Activated CD8-positive, alpha-beta memory T cell treated with anti-CD3 and anti-CD28 coated beads, Interleukin-2, amount 50 U/mL, for 48 hours (primary cell): ENCODE measurements at places on chromosomes 6 and 20.

- DNase-seq: peak; percentile 42
Observed at GRCh38 chr20:17620371-17621228, 50.7 kb downstream of the DSTN start.

DNA sequence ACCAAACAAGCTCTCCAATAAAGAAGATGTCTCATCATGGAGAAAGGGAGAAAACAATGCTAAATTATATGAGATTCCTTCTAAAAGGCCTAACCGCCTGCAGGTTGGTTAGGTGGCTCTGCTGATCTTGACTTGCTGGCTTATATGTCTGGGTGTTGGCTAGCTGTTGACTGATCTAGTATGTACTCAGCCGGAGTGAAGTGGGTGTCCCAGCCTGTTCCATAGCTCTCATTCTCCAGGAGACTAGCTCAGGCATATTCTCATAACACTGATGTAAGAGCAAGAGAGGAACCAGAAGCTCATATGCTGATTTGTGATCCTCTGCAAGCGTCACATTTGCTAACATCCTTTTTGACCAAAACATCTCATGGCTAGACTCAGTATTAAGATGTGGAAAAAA lies 473.0 kb downstream of the BMP2 start:
- DNase-seq: no peak

GRCh38 chr6:140533526-140533925 lies 1159.1 kb upstream of the CITED2 start:
- DNase-seq: no peak

- no peak for DNase-seq
Observed at GRCh38 chr6:48611332-48611731, 500.3 kb upstream of the PTCHD4 start.

DNA sequence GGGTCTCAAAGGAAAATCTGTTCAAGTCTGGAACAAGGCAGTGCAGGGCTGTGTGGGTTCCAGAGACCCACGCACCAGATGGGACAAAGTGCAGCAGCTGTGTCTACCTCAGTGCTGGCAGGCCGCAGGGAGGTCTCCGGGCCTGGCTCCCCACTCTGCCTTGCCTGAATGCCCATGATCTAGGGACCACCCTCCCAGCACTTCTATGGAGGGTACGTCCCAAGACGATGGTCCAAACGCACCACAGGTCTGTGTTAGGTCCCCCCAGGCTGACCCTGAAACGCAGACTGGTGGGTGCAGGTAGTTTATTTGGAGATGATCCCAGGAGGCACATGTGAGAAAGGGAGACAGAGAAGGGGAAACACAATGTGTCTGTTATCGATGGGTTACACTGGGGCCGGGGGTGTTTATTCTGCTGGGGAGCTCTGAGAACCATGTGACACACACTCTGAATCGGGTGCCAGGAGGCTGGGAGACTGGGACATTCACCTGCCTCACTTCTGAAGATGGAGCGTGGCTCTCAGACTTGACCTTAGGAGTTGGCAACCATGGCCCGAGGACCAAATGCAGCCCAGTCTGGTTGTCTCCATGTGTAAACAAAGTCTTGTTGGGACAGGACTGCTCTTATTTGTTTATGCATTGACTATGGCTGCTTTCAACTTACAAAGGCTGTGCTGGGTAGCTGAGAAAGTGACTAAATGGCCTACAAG lies 21.7 kb downstream of the CST9L start:
- no peak for DNase-seq

GRCh38 chr6:168834801-168835200 lies 393.8 kb downstream of the SMOC2 start:
- no peak for DNase-seq

- DNase-seq: no peak
Observed at GRCh38 chr6:135295085-135295484, 114.0 kb downstream of the MYB start.

GRCh38 chr20:23587631-23588030 lies 18.1 kb downstream of the CST9 start:
- DNase-seq: no peak

GRCh38 chr6:144475411-144475810 lies 190.3 kb downstream of the UTRN start:
- no peak for DNase-seq
